ENCODE measurements at places on chromosomes 3 and 15.
A peak's percentile ranks its signal among the peaks of the same experiment; 100 is the strongest.

GRCh38 chr3:8542190-8543135 is 40.8 kb downstream of the LMCD1 start:
- DNase-seq: no peak

GRCh38 chr15:89828281-89829145 is 13.9 kb upstream of the ANPEP start:
- peak; percentile 41 for DNase-seq

DNA sequence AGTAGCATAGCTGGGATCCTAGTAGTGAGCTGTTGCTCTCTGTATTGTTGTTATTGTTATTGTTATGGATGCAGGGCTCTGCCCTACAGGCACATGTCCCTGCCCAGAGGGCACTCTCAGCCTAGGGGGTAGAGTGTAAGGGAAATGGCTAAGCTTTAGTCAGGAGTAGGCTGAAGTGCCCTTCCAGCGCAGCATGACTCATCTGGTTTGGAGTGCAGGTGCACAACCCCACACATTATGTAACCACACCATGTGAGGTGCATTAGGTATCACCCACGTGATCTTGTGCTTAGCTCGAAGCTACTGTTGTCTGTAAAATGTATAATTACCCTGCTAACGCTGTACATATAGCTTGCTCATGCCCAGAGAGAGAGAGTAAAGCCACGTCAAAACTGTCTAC is 48.3 kb upstream of the TIPARP start:
- no peak for DNase-seq

- DNase-seq: no peak
Measured at GRCh38 chr3:126485956-126486355, 10.3 kb upstream of the ZXDC start.

DNA sequence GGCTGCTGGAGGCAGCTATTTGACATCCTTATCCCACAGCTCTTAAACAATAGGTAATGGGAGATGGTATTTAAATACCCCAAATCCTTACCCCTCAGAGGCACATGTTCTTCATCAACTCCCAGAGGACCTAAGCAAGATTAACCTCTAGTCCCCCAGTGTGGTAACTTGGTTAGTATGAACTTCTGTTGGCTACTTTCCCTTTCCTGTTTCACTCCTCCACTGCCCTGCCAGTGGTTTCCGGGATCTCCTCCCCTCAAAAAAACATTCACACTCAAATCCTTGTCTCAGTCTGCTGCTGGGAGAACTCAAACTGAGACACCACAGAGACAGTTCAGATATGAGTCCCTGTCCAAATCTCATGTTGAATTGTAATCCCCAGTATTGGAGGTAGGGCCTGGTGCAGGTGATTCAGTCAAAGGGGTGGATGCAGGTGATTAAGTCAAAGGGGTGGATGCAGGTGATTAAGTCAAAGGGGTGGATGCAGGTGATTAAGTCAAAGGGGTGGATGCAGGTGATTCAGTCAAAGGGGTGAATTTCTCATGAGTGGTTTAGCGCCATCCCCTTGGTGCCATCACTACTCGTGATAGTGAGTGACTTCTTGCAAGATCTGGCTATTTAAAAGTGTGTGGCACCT is 335.0 kb upstream of the CTNNB1 start:
- DNase-seq: no peak

GRCh38 chr3:149967086-149967685 is 3.5 kb downstream of the PFN2 start:
- DNase-seq: no peak

DNA sequence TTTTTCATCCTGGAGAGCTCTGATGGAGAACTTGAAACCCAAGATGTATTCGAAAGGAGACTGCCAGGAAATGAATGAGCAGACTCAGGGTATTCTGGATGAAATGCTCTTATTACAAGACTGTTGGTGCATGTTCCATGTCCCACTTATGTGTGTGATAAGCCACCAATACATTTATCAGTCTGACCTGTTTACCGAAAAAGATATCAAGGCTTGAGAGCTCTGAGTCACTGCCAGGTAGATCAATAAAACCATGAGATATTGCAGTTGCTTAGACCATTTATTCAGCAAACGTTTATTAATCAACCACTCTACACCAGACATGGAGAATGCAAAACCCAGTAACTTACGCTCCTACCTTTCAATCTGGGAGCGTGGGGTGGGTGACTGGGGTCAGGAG is 17.2 kb downstream of the CEMIP start:
- no peak for DNase-seq

GRCh38 chr3:150495563-150496168 is 50.6 kb downstream of the SERP1 start:
- peak; percentile 18 for DNase-seq

Measured in AG09319 (cell line).